ENCODE measurements at places on chromosomes 11 and 22. TPM values are rescaled to one million over a fixed set of nuclear protein-coding genes. Genes with fewer than 3 reads are reported as not detected.

Gene UBQLNL
- 0.10 TPM for total RNA-seq

Gene SLC7A4
- total RNA-seq: 0.41 TPM

Gene GCAT
- total RNA-seq: 16.7 TPM

Gene PRR33
- total RNA-seq: 4.8 TPM

Gene FAT3
- 22.8 TPM for total RNA-seq

Gene ROM1
- 0.72 TPM for total RNA-seq

Gene MYOD1
- total RNA-seq: 31.8 TPM
